NCI-H1092 (cell line): ENCODE measurements at places on chromosomes 7 and 10.
A peak's percentile ranks its signal among the peaks of the same experiment; 100 is the strongest.

- no peak for DNase-seq
Measured at GRCh38 chr7:129969881-129970446, 17.2 kb upstream of the UBE2H start.

DNA sequence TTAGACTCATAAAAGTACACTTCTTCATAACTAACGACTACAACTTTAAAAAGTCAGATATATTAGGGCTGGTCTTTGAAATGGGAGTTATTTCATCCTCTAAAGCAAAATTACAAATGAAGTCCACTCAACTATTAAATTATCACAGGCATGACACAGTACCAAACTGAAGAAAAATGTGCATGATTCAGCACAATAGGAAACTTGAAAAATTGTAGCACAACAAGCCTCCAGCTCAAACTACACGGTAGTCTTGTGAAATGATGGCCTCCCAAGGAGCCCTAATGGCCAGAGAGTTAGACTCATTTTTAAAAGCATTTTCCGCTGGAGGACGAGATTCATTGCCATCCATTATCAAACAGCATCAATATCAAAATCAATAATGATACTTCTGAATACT is 76.4 kb downstream of the MAGI2 start:
- DNase-seq: no peak

GRCh38 chr7:7687800-7688199 is 30.6 kb downstream of the RPA3 start:
- no peak for DNase-seq

GRCh38 chr7:6435486-6436384 is 12.0 kb downstream of the DAGLB start:
- DNase-seq: peak; percentile 71

GRCh38 chr10:79130846-79131245 is 62.1 kb downstream of the ZMIZ1 start:
- DNase-seq: no peak

DNA sequence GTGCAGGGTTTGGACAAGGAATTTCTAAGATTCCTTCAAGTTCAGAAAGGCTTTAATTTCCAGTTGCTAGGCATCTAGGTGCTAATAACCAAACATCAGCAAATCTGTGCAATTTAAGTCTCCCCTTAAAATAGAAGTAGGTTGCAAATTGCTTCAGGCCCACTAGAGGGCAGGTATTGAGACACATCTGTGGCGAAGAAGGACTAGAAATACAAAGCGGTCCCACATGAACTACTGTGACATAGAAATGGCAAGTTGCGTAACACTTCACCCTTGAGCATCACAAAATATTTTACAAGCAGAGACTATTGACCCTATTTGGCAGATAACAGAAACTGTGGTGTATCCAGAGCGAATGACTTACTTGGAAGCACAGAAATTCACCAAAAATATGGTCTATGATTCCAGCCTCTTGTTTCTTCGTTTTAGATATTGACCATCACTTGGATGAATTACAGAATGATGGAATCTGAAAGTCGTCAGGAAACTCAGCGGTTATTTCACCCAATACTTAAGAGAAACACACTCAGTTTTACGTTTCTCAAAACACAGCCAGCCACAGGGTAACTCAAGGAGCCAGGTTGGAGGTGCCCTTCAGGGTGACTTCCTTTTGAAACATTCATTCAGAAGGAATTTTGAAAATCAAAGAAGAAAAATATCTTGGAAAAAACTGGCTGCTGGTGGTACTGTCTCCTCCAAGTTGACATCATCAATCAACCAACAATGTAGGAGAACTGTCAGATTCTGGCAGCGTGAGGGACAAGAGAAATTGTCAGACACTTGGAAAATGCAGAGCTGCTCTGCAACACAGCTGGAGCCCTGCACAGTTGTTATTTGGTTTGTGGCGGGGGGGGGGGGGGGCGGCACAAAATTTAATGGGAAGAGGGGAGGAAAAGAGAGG is 256.3 kb upstream of the MINDY3 start:
- no peak for DNase-seq

GRCh38 chr7:50793120-50793946 is 10.6 kb upstream of the GRB10 start:
- no peak for DNase-seq

DNA sequence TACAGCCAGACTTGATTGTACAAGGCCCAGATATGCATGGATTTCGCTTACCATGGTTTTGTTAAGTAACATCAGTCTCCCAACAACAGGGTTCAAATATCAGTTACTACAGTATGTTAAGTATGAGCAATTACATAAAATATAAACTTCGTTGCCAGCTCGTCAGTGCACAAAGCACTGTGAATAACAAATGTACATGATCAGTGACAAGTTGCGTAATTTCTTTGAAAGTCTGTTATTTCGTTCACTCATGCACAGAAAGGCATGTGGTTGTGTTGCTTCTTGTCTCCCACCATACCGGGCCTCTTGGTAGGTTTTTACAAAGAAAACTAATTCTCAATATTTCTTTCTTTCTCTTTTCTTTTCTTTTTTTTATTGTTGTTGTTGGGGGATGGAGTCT is 12.5 kb upstream of the ZNF487 start:
- DNase-seq: no peak

DNA sequence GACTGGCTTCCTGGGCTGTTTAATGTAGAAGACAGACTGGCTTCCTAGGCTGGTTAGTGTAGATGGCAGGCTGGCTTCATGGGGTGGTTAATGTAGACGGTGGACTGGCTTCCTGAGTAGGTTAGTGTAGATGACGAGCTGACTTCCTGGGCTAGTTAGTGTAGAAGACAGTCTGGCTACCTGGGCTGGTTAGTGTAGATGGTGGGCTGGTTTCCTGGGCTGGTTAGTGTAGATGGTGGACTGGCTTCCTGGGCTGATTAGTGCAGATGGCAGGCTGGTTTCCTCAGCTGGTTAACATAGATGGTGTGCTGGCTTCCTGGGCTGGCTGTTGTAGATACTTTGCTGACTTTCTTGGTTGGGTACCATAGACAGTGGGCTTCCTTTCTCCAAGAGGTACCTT is 122.9 kb upstream of the PPP2R2D start:
- no peak for DNase-seq

GRCh38 chr10:119670717-119671116 is 19.5 kb downstream of the BAG3 start:
- DNase-seq: no peak
